RPMI8226 (cell line): ENCODE measurements at places on chromosomes 7 and 10.

GRCh38 chr7:155864271-155864985 is 52.2 kb upstream of the SHH start:
- DNase-seq = no peak

DNA sequence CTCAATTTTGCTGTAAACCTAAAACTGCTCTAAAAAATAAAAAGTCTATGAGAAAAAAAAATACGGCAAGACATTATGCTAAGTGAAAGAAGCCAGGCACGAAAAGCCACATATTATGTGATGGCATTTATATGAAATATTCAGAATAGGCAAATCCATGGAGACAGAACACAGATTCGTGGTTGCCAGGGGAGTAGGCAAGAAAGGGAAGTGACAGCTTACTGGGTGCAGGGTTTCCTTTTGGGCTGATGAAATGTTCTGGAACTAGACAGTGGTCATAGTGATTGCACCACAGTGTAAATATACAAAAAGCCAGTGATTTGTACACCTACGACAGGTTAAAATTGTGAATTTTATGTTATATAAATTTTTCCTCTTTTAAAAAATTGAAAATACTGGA is 41.3 kb upstream of the GLI3 start:
- DNase-seq = peak; percentile 38

DNA sequence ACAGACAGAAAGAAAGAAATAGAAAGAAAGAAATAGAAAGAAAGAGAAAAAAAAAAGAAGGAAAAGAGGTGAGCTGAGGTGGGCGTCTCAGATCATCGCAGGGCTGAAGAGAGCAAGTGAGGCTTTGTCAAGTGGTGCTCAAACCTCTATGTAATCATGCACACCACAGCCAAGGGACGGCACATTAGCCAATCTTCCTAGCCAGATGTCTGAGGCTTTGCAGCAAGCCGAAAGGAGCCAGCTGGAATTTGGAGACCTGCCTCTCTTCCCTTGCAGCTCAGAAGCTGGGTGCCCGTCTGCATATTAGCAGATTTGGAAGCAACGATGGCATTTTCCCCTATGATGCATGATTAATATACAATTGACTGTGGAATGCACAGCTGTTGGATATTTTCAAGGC is 52.5 kb downstream of the ADRA2A start:
- DNase-seq = no peak

DNA sequence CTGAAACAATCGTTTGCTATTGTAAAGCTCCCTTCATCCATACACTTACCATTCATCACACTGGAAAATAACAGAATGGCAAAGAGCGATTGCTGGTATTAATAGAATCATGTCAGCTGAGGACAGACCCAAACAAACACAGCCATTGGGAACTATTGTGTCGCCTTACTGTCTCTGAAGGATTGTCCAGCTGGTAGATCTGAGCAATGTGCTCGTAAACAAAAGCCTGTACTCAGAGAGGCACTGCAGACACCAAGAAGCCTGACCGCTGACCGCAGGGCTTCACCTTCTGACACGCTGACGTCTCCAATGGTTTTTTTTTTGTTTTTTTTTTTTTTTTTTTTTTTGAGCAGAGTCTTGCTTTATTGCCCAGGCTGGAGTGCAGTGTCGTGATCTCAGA is 151.0 kb upstream of the FRMD4A start:
- peak; percentile 86 for DNase-seq

DNA sequence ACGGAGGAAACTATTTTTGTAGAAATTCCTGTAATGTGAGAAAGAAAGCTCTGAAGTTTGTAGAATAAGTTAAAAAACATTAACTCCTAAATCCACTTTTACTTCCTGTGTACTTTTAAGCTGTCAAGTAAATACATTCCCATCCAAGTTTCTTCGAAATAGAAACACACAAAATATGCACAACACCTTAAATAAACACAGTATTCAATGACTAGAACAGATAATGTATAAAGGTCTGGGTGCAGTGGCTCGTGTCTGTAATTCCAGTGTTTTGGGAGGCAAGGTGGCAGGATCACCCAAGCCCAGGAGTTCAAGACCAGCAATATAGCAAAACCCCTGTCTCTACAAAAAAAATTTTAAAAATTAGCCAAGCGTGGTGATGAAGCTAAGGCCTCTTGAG is 121.9 kb upstream of the ODAD2 start:
- no peak for DNase-seq

GRCh38 chr10:92712016-92712889 is 22.5 kb downstream of the HHEX start:
- DNase-seq = no peak

- no peak for DNase-seq
Measured at GRCh38 chr10:93208717-93209464, 135.2 kb downstream of the CYP26A1 start.

DNA sequence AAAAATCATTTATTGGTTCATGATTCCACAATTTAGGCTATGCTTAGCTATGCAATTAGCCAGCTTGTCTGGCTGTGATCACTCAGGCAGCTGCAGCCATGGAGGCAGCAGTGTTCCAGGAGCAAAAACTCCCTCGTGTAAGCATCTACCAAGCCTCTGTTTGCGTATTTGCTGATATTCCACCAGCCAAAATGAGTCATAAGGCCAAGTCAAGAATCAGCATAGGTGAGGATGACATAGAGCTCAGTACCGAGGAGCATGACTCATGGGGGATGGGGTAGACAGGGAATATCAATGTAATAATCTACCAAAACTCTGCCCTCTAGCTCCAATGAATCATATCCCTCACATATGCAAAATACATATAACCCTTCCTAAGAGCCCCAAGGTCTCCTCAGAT is 63.3 kb downstream of the IMMP2L start:
- DNase-seq = no peak

- peak; percentile 34 for DNase-seq
Measured at GRCh38 chr10:108850138-108850854, 1073.0 kb downstream of the XPNPEP1 start.
